ENCODE measurements at places on chromosomes 13 and 19. TPM values are rescaled to one million over a fixed set of nuclear protein-coding genes. Genes with fewer than 3 reads are reported as not detected.

Gene TMEM147
- 120 TPM for total RNA-seq

Gene MED26
- 4.2 TPM for total RNA-seq

Gene HIF3A
- 0.14 TPM for total RNA-seq

Gene ETFB
- total RNA-seq, result 189 TPM

Gene ITGBL1
- total RNA-seq, result 285 TPM

Gene RLN3
- total RNA-seq, result not detected

Gene PSPN
- 0.43 TPM for total RNA-seq

Gene KIR2DL1
- not detected for total RNA-seq

Gene EXOC3L2
- under 0.01 TPM for total RNA-seq

Gene ZNF709
- 3.3 TPM for total RNA-seq

Gene ZNF793
- 1.8 TPM for total RNA-seq
